ENCODE measurements at places on chromosomes 12 and 14. TPM values are rescaled to one million over a fixed set of nuclear protein-coding genes. Genes with fewer than 3 reads are reported as not detected.

PPP1R12A gene
- total RNA-seq = 240 TPM

SRRM4 gene
- 19.7 TPM for total RNA-seq

CCDC59 gene
- total RNA-seq = 40.1 TPM

ACRBP gene
- 1.6 TPM for total RNA-seq

MEG3 gene
- total RNA-seq = 389 TPM

BDKRB1 gene
- not detected for total RNA-seq

GSG1 gene
- not detected for total RNA-seq

SYCP3 gene
- total RNA-seq = 1.3 TPM

PLEKHD1 gene
- total RNA-seq = 0.31 TPM

CFAP251 gene
- total RNA-seq = 13.1 TPM

KRT6B gene
- total RNA-seq = not detected

ANKRD13A gene
- total RNA-seq = 38.5 TPM

PIP4K2C gene
- 13.8 TPM for total RNA-seq

C3AR1 gene
- total RNA-seq = 0.63 TPM

LRCOL1 gene
- total RNA-seq = not detected

RERGL gene
- total RNA-seq = 0.94 TPM

ANO2 gene
- total RNA-seq = 4.4 TPM

TBC1D30 gene
- 80.4 TPM for total RNA-seq

TGM1 gene
- total RNA-seq = 4.4 TPM

VSX2 gene
- not detected for total RNA-seq

SLC38A2 gene
- total RNA-seq = 262 TPM

ADCY4 gene
- total RNA-seq = 3.1 TPM

PRR13 gene
- 6.6 TPM for total RNA-seq

CCDC175 gene
- 3.4 TPM for total RNA-seq

RPGRIP1 gene
- total RNA-seq = 0.94 TPM

GZMH gene
- not detected for total RNA-seq

KLRK1 gene
- total RNA-seq = 0.31 TPM

GPR162 gene
- 57.0 TPM for total RNA-seq

LPAR5 gene
- 0.94 TPM for total RNA-seq

DLGAP5 gene
- 6.6 TPM for total RNA-seq

CD163 gene
- 0.94 TPM for total RNA-seq

ZDHHC22 gene
- total RNA-seq = 14.7 TPM

NAB2 gene
- total RNA-seq = 25.0 TPM

B4GALNT1 gene
- 103 TPM for total RNA-seq
